ENCODE measurements at places on chromosomes 12 and 14. TPM values are rescaled to one million over a fixed set of nuclear protein-coding genes. Genes with fewer than 3 reads are reported as not detected.

- no peak for DNase-seq
These were observed 159.8 kb downstream of the TGFB3 start for GRCh38 chr14:75821831-75822521.

TRHDE gene
- 2.3 TPM for total RNA-seq

GRCh38 chr14:90577661-90578282 lies 180.9 kb downstream of the CALM1 start:
- DNase-seq: no peak

DNA sequence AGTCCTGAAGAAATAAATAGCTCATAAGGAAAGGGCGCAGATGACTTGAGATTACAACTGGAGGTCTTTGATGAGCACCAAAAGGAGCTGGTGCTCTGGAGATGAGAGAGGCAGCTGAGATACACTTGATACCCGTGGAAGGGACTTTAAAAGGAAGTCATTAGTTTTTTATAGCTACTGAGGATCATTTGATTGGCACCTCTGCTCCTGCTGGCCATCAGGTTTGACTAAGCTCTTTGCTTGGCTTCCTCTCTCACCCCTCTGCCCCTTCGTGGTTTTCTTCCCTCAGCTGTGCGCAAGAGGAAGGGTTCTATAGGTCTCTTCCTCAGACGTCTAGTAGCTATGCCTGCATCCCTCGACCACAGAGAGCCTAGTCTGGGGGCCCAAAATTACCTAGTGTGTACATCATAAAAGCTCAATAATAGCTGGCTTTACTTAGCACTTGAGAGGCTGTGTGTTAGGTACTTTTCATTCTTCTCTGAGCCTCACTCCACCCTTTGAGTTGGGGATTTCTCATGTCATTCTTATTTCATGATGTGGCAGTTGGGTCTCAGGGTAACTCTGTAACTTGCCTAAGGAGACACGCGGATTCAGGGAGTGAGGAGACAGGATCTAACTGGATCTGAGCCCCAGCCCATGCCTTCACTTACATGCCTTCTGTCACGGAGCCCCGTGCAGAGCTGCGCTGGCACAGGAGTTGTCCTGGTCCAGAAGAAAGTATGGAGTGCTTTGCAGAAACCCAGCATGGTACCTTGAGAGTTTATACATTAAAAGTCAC lies 68.4 kb upstream of the ASPG start:
- peak; percentile 22 for DNase-seq

- DNase-seq: peak; percentile 91
These were observed 14.3 kb upstream of the ZFP36L1 start for GRCh38 chr14:68807148-68807600.

GRCh38 chr12:117412465-117413188 lies 51.2 kb upstream of the NOS1 start:
- peak; percentile 68 for DNase-seq

DNA sequence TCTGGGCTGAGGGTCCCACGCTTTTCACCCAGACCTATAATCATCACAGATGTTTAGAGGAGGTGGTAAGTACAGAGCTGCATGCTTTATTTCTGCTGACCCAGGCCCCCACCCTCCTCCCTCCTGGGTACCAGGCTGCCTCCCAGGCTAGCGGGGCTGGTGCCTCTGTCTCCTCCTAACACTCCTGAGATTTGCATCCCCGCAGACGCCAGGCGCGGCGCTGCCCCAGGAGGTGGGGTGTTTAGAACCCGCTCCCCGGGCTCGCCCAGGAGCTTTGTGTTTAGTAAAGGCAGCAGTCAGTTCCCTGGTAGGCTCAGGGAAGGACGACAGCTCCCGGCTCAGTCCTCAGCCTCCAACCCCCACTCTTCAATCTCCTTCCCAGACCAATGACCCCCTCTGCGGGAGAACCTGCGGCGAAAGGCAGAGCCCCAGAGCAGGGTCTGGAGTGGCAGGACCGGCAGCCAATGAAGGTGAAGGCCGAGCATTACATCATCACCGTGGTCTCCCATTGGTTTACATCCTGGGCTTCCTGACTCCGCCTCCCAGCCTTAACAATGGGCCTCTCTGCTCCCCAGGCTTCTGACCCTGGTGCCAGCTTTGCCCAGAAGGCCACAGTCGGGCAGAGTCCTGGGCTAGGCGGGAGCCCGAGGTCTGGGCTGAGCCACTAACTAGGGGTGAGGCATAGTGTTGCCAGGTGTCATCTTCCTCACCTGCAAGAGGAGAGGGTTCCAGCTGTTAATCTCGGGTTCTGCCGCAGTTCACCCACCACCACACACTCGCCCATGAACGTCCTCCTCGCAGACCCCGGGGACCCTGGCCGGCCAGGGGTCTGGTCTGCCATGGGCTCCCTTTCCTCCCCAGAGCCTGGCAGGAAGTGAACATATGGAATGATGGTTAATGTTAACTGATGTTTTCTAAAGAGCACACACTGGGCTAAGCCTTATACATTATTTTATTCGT lies 57.5 kb downstream of the CALM1 start:
- peak; percentile 90 for DNase-seq

DNA sequence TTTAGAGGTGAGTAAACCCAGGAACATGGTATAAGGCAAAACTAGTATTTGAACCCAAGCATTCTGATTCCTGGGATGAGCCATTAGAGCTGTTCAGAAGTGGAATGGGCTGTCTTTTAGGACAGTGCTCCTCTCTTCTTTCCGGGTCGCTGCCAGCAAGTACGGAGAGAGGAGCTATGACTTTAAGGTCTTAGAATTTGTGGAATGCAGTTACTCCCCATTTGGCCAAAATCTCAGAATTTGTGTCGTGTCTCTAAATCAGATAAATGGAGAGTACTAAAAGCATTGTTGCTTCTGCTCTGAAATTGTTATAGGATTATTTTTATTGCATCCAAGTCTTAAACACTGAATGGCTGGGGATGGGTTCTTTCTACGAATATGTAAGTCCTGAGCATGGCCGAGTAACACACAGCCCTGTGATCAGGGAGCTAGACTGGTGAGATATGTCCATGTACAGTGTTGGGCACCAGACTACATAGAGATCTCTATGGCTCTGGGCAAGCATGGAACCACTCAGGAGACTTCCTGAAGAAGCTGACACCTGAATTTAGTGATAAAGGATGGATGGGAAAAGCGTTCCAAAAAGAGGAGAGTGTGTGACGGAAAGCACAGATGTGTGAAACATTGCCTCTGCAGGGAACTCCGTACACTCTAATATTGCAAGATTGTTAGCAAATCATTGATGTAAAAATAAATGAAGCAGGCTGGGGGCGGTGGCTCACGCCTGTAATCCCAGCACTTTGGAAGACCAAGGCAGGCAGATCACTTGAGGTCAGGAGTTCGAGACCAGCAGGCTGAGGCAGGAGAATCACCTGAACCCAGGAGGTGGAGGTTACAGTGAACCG lies 184.7 kb downstream of the SRGAP1 start:
- DNase-seq: peak; percentile 79

DNA sequence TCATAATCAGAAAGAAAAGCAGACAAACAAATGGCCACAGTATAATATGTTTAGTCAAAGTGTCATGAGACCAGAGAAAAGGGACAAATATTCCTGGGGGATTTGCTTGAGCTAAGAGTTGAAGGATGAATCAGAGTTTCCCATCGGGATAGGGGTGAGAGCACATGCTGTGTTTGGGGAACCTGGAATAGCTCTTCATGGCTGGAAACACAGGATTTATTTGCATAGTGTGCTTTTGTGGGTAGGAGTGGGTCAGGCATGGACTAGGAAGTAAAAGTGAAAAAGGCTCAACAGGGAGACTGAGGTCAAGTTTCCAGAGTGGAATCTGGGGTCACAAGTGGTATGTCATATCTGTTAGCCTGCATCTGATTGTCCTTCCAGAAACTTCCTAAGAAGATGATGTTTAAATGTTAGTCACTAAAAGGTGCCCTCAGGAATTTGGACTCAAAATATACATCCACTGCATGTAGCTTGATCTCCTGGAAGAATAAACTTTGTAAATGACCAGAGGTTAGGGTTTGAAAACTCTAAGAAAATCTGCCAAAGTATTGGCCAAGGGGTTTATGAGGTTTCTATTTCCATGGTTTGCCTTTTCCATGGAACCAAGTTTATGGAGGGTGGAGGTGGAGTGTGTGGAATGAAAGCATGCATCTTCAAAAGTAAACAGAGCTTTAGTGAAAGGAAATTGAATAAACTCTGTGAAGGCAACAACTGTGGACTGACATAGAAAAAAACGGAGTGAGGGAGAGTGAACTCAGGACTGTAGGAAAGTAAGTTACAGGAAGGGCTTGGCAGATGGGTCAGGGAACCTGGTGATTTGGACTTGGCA lies 344.6 kb downstream of the C12orf75 start:
- no peak for DNase-seq

GRCh38 chr12:19763488-19763887 lies 324.2 kb downstream of the AEBP2 start:
- DNase-seq: no peak

DNA sequence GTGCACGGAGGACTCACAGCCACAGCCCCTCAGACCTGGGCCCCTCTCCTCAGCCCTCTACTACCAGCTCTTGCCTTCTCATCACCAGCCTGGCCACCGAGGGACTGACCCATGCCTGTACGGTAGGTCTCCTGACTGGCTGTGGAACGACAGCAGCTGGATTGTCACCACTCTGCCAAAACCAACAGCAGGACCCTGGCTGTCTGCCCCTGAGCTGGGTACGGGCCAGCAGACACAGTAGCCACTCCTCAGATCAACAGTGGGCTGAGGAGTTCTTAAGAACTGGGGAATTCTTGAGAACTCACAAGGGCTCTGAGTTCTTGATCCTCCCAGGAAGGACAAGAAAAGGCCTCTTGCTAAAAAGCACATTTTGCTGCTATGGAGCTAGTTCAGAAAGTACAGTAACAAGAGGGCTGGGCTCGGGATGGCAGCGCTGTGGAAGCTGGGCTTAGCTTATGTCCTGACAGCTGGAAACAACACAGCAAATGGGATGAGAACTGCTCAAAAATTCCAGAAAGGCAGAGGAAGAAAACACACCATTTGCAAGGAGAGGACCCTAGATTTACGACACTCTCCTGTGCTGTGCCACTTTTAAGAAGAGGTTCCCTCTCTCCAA lies 176.4 kb downstream of the ANO2 start:
- DNase-seq: peak; percentile 66

NFATC4 gene
- 54.5 TPM for total RNA-seq

DNA sequence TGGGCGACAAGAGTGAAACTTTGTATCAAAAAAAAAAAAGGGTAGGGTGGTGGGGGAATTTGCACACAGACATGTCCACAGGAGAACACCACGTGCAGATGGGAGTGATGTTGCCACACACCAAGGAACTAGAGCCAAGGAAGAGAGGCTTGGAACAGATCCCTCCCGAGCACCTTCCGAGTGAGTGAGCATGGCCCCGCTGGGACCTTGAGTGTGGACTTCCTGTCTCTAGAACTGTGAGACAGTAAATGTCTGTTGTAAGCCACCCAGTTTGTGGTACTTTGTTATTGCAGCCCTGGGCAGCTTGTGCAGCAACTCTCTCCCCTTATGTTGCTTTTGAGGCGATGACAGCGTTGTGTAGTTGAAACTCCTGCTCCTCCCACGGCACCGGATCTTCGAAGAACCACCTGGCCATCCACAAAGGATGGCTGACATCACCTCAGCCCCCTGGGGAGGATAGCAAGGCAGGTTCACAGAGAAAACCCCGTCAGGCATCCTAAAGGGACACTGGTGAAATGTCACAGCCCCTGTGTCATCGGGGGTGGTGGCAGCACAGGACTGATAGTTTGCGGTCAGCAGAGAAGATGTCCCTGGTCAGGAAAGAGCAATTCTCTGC lies 54.7 kb upstream of the PLEKHG3 start:
- peak; percentile 32 for DNase-seq

- DNase-seq: no peak
These were observed 115.8 kb downstream of the TRAFD1 start for GRCh38 chr12:112241176-112241575.

POTEM gene
- not detected for total RNA-seq

IKZF4 gene
- total RNA-seq: 2.2 TPM

GLT8D2 gene
- 68.9 TPM for total RNA-seq

- DNase-seq: no peak
These were observed 38.5 kb downstream of the PTGER2 start for GRCh38 chr14:52352569-52352968.

DNA sequence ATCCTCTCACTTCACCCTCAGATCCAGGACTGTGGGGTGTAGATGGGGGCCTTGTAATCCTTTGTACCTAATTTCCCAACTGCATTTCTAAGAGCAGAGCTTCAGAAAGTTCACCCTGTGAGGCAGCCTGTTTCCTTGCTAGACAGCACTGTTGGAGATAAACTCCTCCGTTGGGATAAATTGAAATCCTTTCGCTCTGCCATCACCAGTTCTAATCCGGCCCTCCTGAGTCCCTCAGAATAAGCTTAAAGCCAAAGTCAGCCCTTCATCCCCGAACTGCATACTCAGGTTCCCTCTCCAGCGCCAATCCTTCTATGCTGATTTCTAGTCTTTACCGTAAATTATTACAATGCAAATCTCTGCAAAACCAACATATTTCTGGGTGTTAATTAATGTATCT lies 114.7 kb downstream of the PRMT8 start:
- no peak for DNase-seq

DNA sequence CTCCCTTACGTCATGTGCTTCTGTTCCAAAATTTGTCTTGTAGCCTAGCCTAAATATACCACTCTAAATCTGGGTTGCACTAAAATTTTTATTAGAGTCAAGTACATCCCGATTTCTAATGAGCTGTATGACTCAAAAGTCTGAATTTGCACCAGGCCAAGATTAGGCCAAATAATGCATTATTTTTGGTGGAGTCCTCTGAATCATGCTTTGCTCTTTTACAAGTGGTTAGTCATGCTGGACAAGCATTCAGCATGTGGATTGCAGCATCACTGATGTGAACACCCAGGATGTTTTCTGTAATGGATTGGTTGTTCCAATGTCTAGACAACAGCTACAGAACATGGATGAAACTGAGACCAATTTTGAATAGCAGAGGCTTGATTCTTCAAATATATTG lies 23.7 kb downstream of the HEBP1 start:
- DNase-seq: peak; percentile 61
